Right renal cortex interstitium (tissue), 3 donors: ENCODE measurements at places on chromosomes 6 and 20. TPM values are rescaled to one million over a fixed set of nuclear protein-coding genes. Genes with fewer than 3 reads are reported as not detected.

DNA sequence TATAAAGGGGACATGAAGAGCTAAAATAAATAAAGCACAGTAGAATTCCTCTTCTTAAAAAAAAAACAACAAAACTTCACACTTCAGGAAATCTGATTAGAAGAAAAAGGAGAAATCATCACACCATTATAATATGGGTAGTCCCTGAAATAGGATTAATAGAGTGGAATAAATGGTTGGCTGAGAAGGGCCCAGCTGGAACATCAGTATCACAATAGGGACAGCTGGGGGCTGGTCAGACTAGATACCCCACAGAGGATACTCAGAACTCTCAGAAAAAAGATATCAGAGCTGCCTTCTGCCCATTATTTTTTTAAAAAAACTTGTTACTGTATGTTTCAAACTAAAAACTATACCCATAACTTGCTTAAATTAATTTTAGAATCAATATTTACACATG, 75.2 kb downstream of the DST start:
- no peak for DNase-seq

GRCh38 chr6:3291987-3292386, 33.2 kb downstream of the PSMG4 start:
- no peak for DNase-seq

DNA sequence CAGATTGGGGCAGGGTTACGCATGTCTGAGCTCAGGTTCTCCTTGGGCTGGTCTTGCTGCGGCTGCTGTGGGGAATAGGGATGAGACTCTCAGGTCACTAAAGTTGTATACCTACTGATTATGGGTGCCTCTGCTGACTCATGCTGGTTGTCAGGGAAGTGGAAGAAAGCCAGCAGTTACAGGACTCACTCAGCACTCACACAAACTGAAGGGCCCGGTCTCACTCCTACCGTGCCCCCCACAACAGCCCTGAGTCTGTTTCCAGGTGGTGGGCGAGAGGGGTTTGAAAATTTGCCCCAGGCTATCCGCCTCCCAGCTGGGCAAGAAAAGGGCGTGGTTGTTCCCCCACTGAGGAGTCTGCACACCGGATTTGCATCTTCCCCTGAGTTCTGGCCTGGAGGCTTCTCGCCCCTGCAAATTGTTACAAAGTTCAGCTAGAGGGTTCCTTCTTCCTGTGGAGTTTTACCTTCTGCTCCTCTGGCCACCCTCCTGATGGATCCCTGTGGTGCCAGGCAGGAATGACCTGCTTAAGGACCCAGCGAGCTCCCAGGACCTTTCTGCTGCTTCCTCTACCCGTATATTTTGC, 659.2 kb downstream of the HDGFL1 start:
- DNase-seq, result no peak

- no peak for DNase-seq
Observed at GRCh38 chr20:9867196-9867980, 28.5 kb upstream of the PAK5 start.

DNA sequence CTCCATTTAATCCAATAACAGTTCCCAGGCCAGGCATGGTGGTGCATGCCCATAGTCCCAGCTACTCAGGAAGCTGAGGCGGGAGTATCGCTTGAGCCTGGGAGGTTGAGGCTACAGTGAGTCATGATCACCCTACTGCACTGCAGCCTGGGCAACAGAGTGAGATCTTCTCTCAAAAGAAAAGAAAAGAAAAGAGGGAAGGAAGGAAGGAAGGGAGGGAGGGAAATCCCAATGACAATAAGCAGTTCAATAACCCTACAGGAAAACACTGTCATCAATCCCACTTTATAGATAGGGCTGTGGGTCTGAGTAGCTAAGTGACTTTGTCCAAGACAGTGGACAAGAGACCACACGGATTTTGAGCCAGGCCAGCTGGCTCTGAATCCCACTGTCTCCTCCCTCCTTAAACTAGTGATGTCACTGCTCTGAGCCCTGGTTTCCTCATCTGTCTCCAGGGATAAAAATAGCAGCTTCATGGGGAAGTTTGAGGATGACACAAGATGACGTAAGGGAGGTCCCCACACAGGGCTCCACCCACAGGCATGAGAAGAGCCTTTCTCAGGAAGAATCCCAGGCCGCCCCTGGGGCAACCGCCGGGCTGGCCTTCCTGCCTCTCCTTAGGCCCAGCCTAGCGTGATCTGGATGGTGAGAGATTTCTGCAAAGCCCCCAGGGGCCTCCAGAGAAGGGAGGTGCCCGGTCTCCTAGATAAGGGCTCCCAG, 7.2 kb upstream of the TRIB3 start:
- DNase-seq, result no peak

REM1 gene
- 0.60 TPM for polyA plus RNA-seq

MCCD1 gene
- polyA plus RNA-seq, result 13.6 TPM

NOTCH4 gene
- polyA plus RNA-seq, result 14.1 TPM

GRCh38 chr6:96727144-96727543, 110.1 kb downstream of the GPR63 start:
- DNase-seq, result no peak

SLC24A3 gene
- 4.2 TPM for polyA plus RNA-seq

DNA sequence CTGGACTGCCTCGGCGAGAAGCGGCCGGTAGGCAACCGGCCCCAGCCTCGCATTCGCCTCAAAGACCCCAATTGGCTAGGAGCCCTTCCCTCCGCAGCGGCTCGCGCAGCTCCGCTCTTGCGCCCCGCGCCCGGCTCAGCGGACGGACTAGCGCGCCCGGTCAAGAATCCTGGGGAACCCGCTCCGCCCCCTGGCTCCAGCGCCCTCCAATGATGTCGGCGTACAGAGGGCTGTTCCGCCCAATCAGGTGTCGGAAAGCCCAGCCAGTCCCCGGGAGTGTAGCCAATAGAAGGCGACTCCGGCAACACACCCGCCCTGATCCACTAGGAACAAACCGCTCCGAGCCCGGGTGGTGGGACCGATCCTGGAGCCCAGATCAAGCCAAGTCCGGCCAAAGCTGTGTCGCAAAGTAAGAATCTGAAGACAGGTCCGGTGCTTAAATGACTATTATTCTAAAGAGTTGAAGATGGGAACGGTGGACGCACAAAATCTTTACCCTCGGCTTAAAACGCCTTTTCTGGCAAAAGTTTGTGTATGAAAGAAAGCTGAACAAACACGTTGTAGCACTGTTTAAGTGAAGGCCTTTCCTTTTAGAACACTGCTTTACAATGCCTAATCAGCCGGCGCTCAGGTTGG, 132.2 kb downstream of the OGFRL1 start:
- peak; percentile 90 for DNase-seq

GRCh38 chr6:72419966-72420365, 201.9 kb upstream of the KCNQ5 start:
- DNase-seq, result no peak

- no peak for DNase-seq
Observed at GRCh38 chr6:31580438-31580740, 1.8 kb downstream of the LTB start.

PAK5 gene
- polyA plus RNA-seq, result 0.69 TPM

DNA sequence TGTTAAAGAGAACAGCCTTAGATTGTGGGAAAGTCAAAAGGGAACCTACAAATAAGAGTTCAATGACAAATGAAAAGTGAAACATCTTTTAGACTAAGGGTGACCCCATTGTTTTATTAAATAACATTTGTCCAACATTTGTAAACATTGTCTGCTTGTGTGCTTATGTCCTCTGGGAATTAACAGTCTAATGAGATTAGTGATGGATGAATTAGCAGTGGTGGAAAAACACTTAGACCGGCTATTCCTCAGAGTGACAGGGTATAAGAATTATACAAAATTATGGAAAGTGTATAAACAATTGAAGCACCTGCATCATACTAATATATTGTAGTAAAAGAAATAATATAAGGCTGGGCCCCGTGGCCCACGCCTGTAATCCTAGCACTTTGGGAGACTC, 29.3 kb upstream of the HFE start:
- DNase-seq, result no peak

- no peak for DNase-seq
Observed at GRCh38 chr6:145506565-145506964, 228.8 kb downstream of the EPM2A start.

C20orf141 gene
- polyA plus RNA-seq, result 0.17 TPM

CD164 gene
- 547 TPM for polyA plus RNA-seq

GRCh38 chr6:29757282-29757681, 34.0 kb downstream of the HLA-F start:
- no peak for DNase-seq

C6orf136 gene
- polyA plus RNA-seq, result 17.5 TPM

GRCh38 chr6:90184334-90185298, 112.0 kb downstream of the BACH2 start:
- no peak for DNase-seq

DNA sequence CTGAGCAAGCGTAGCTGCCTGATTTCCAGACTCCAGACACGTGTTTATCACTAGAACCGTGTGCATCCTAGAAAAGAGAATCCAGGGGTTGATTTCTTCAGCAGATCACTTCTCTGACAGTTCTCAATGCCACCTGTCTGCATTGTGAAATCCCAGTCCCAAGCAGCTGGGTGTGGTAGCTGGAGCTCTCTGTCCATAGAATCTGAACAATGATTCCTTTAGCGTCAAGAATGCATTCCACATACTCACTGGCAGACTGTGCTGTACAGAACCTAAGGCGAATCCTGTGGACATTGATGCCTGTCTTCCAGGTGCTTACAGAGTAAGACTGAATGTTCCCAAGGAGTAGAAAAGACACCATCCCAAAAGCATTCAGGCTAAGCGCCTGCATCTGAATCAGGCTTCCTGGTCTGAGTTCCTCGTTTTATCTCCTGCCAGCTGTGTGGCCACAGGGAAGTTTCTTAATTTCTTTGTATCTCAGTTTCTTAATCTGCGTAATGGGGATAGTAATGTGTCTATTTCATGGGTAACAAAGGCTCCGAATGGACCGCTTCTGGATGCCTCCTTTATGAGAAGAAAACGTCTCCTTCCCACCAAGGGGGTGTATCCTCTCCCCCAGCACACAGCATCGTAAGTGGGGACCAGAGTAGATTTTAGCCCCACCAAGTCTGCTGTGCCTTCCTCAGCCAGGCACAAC, 10.4 kb upstream of the TRAF3IP2 start:
- no peak for DNase-seq

RNF182 gene
- 3.4 TPM for polyA plus RNA-seq

DNA sequence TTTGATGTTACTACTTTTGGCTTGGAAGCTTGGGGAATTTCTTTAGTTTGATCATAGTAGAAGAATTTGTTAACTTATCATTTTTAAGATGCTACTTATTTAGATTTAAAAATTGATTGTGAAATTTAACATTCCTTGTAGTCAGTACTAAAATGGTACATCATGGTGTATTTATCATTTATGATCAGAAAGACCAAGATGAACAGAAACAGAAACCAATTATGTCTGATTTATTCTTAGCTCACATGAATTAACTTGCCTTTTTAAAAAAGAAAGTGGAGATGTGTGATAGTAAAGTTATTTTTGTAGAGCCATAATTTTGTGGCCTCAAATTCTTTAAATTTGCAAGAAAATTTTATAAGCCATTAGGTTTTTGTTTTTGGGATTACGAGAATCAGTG, 77.6 kb downstream of the LIN28B start:
- DNase-seq, result no peak

GRCh38 chr6:157607317-157608109, 215.5 kb upstream of the SNX9 start:
- DNase-seq, result no peak

GRCh38 chr6:156618600-156619205, 158.5 kb upstream of the ARID1B start:
- peak; percentile 54 for DNase-seq

- DNase-seq, result no peak
Observed at GRCh38 chr6:164528539-164528938, 780.9 kb downstream of the C6orf118 start.

GRCh38 chr20:36991703-36992102, 40.2 kb upstream of the SAMHD1 start:
- no peak for DNase-seq

TREML4 gene
- not detected for polyA plus RNA-seq

DNA sequence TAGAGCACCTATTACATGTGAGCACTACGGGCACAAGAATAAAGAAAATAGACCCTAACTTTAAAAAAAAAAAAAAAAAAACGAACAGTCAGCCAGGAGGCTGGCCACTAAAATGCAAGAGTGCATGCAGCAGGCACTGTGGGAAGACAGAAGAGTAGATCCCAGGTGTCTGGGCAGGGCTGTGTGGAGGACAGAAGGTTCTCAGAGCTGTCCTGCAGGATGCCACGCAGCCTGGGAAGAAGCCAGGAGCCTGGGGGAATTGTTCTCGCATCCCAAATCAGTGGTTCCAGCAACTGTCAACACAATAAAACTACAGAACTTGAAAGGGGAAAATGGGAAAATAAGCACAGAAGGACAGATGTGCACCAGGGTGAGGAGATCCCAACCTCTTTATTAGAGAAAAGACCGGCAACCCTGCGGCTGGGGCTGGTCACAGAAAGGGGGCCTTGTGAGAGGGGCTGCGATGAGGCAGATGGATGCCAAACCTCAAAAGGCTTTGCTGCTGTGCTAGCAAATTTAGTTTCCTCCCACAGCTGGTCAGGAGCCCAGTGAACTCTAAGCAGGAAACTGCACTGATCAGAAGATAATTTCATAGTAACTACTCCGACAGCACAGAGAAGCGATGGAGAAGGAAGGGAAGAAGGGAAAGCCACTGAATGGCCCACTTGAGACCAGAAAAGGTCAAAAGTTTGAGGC, 30.9 kb downstream of the MAP3K5 start:
- DNase-seq, result no peak

DNA sequence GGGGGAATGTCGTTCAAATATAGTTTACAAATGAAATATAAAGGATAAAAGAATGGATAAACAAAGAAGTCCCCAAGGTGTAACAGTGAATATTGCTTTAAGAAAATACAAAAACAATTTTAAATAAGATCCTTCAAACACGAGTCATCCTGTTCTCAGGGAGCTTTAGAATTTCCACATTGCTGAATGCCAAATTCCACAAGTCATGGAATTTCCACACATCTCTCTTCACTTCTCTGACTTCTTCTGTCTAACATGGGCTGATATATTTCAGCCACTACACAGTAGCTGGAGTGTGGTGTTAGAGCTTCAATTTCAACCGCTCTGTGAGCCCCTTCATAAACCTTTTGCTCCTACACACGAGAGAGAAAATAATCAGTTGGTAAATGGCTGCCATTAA, 28.0 kb downstream of the IL22RA2 start:
- no peak for DNase-seq

DNA sequence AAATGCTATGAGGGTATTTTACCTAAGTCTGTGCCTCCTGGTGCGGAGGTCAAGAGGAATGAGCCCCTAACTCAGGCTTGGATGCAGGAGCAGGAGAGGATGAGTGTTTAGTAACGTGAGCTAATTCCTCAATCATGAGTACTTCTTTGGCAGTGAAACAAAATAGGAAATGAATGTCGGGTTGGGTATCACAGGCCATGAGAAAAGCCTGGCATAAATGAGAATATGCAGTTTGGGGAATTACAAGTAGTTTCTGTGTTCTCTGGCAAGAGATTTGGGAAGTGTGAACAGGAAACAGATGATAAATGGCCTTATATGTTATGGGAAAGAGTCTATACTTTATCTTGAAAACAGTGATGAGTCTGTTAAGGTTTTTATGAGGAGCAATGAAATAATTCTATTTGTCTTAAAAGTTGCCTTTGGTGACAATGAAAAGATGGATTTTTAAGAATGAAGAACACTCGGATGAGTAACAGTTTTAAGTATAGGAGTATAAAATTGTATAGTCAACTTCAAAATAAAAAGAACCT, 59.0 kb upstream of the RNF146 start:
- no peak for DNase-seq

RPN2 gene
- 322 TPM for polyA plus RNA-seq
